ENCODE measurements at places on chromosomes 1 and 21.

GRCh38 chr1:119046785-119047438, 58.8 kb upstream of the TBX15 start:
- DNase-seq = no peak

DNA sequence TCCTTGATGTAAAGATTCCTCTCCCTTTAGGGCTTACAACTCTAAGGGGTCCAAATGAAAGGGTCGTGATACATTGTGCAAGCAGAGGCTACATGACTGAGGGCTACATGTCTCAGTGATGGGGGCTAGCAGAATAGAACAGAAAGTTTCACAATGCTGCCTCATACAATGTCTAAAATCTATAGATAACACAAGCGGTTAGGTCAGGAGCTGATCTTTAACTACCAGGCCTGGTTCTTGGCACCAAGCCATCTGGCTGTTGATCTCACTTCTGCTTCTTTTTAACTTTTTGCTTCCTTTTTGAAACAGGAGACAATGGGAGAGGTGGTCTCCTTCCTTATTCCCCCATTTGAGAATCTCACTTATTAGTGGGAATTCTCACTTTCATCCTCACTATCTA, 710.2 kb downstream of the AMY1C start:
- DNase-seq = peak; percentile 83

DNA sequence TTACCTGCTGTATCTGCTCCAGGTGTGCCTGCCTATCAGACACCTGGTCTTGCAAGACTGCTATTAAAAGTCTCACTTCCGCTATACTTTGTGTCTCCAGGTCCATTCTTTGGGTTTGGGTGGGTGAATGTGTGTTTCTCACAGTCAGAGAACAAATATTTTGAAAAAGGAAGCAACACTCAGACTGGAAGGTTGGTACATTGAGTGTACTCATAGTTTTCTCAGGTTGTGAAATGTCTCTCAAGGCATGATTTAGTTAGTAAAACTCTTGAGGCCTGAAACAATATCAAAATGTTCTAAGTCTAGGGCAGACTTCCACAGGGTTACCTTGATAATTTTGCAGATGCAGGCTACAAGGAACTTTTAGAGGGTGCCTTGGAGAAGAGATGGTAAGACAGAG, 429.9 kb upstream of the ZRANB2 start:
- peak; percentile 17 for DNase-seq

DNA sequence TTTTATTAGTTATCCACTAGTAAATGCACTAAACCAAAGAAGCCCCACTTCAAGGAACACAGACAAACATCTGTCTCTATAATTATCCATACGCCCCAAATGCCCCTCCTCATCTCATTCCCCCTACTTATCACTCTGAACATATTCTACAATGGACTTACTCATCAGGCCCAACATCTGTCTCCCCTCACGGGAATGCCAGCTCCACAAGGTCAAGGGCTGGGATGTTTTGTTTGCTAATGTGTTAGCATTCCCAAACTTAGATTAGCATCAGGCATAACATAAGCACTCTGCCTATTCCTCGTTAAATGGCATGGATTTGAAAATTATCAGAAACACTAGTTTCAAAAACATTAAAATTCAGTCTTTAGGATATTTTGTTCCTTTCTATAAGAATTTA, 279.5 kb downstream of the DSCAM start:
- no peak for DNase-seq

DNA sequence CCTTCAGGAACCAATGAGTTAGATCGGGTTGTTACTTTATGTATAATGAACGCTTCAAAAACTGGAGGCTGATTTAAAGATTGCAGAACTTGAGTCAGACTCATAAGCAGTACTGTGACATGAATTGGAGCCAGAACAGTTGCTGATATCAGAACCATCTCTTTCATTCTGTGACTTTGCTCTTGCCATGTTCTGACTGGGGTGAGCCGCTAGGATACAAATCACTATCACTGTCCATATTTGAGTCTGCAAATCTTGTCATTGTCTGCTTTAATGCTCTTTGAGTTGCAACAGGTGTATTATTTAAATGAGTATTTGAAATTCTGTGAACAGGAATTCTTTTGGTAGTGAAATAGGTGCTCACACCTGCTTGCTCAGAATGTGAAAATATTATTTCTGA, 52.5 kb downstream of the LRIG2 start:
- no peak for DNase-seq

Measured in MV-4-11 (cell line).